Cerebellar cortex (tissue), 1 donor: ENCODE measurements at places on chromosomes 7 and 10.

DNA sequence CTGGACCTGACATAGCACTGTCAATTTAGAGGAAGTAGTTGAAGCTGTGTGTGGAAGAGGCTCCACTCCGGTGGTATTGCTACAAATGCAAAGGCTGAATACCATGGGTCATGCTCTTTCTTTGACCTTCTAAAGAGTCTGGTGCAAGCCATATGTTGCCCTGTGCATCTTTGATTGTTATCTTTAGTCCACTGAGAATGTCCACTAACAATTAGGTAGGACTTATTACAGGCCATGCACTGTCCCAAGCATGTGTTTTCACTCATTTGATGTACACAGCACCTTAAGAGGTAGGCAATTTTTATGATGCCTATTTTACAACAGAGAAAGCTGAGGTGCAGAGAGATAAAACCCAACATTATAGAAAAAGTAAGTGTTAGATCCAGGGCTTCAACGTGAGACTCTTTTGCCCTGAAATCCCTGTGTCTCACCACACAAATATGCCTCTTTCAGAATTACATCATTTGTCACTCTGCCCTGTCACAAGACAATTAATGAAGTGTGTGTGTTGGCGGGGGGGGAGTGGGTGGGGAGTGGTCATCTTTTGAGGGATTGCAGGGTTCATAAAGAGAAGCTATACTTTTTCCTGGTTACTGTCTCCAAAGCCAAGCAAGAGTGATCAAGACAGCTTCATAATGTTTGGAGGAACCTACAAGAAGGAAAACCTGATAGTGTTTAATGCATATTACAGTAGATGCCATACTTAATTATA lies 637.6 kb upstream of the IGFBP3 start:
- DNase-seq, result no peak

GRCh38 chr7:23938937-23939552 lies 229.0 kb downstream of the STK31 start:
- DNase-seq, result peak; percentile 8

GRCh38 chr10:100829933-100830727 lies 82.6 kb upstream of the SLF2 start:
- no peak for DNase-seq

DNA sequence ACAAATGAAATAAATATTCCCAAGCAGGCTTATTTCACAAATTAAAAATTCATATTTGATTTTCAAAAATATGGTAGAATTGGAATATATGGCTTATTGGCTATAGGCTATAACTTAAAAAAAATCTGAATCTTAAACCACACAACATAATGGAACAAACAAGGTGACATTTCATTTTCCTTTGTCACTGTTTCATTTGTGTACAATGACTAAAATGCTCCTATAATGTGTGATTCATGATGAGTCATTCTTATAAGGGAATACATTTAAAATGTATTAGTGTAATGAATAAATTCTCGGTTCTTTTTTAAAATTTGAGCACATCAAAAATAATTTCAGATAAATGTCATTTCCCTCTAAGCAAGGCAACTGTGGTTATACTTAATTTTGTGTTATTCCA lies 148.0 kb upstream of the ANK3 start:
- DNase-seq, result no peak

- DNase-seq, result no peak
Observed at GRCh38 chr10:72593963-72594362, 31.9 kb downstream of the MICU1 start.

GRCh38 chr10:48910548-48910947 lies 29.1 kb downstream of the LRRC18 start:
- no peak for DNase-seq

DNA sequence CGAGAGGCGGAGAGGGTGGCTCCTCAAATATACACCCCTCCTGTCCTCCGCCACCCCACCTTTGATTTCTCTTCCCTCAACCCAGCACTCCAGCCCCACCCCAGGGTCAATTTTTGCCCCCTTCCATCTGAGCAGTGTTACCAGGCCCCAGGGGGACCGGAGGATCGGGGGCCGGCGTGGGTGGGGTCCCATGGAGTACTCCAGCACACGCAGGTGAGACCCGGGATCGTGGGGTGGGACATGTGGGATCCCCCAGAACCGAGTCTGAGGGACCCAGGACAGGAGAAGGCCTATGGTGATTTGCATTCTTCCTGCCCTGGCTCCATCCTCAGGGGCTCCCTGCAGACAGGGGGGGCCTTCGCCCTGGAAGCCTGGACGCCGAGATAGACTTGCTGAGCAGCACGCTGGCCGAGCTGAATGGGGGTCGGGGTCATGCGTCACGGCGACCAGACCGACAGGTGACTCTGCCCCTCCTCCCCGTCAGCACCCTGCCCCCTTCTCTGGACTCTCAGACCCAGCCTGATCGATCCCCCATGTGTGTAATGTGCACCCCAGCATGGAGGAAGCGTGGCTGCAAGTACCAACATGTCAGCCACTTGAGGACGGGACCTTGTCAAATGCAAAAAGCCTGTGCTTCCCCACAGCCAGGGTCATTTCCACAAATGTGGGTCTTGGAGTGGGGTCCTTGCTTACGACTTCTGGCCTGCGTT lies 744 bp downstream of the TRIP6 start:
- no peak for DNase-seq

GRCh38 chr7:4803397-4804241 lies 28.2 kb downstream of the AP5Z1 start:
- no peak for DNase-seq

- DNase-seq, result no peak
Observed at GRCh38 chr10:44460416-44460815, 75.5 kb upstream of the CXCL12 start.

DNA sequence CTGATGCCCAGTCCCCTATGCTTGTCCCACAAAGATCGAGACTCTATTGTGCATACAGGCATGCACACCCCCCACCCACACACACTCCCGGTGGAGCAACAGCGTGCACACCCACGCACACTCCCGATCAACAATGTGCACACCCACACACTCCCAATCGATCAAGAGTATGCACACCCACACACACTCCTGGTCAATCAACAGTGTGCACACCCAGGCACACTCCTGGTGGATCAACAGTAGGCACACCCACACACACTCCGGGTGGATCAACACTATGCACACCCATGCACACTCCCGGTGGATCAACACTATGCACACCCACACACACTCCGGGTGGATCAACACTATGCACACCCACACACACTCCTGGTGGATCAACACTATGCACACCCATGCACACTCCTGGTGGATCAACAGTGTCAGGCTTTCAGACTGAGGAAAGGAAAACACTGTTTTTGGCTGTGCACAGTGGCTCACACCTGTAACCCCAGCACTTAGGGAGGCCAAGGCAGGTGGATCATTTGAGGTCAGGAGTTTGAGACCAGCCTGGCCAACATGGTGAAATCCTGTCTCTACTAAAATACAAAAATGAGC lies 118.8 kb downstream of the PTPRN2 start:
- DNase-seq, result no peak

DNA sequence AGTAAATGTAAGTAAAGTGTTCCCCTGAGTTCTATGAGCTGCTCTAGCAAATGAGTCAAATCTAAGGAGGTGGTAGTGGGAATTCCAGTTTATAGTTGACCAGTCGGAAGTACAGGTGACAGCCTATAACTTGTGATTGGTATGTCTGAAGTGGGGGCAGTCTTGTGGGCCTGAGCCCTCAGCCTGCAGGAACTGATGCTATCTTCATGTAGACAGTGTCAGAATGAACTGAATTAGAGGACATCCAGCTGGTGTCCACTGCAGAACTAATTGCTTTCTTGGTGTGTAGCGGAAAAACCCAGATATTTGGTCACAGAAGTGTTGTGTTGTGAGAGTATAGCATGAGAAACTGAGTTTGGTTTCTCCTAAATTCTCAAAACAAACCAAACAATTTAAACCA lies 127.9 kb upstream of the AMPH start:
- no peak for DNase-seq

DNA sequence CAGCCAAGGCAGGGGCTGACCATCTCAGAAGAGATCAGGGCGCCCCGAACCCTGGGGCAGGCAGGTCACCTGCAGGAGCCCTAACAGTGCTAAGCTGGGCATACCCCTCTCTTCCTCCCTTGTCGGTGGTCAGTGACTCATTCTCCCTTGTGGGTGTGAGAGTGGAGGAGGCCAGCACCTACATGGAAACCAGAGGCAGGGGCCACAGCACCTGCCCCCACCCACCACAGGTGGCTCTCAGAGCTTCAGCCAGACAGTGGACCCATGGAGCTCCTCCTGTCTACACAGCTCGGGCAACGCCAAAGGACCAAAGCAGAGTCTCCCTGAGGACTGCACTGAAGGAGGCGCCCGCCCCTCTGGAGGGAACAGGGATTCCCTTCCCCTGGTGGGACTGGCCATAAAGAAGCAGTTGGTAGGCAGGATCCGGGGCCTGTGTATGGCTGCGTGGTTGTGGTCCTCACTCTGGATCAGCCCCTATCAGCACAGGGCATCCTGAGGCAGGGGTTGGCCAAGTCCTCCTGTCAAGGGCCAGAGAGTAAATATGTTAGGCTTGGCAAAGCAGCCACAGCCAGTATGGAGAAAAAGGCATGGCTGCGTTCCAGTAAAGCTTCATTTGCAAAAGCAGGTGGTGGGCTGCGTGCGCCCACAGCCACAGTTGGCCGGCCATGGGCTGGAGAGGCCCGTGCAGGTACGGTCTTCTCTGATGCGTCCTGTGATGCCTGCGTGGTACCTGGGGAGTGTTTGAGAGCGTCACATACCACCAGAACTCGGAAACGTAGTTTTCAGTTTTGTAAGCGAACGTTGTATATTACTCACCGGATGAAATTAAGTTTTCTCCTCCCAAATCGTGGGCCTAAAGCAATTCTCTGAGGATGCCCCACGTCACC lies 198.2 kb downstream of the EBF3 start:
- DNase-seq, result no peak

- DNase-seq, result no peak
Observed at GRCh38 chr10:1227510-1228402, 171.6 kb downstream of the WDR37 start.

DNA sequence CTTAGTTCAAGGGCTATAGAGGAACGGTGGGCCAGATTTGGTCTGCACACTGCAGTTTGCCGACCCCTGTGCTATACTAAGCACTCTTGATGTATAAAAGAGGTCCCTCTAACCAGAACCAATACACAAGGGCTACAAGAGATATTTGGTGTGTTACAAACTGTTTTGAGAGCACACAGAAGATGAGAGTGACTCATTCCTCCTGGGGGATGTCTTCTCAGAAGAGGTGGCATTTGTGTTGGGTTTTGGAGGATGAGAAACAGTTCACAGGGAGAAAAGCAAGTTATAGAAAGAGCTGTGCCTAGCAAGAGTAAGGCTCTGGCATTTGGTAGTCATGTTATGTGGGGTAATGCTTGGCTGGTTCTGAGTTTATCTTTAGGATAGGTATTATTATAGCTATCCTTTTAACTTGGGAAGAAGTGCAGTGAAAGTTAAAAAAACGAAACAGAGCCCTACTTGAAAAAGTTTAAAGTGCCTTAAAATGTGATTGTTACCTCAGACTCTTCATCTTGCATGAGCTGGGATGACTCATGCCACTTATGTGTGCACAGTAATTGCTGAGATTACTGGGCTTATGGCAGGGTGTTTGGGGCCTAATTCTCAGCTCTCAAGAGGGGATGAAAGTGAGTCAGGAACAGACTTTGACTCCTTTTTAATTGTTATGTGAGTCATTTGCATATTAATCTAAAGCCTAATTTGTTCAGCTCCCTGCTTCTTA lies 160.4 kb downstream of the KIF20B start:
- DNase-seq, result no peak

GRCh38 chr10:124095096-124095495 lies 1.7 kb upstream of the CHST15 start:
- no peak for DNase-seq

DNA sequence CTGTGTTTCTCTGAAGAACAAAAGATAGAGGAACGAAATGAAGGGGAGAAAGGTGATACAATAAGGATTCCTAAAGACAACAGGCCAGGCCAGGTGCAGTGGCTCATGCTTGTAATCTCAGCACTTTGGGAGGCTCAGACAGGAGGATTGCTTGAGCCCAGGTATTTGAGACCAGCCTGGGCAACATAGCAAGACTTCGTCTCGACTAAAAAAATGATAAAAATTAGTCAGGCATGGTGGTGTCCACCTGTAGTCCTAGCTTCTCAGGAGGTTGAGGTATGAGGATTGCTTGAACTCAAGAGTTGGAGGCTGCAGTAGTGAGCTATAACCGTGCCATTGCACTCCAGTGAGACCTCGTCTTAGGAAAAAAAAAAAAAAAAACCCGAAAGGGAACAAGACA lies 41.4 kb upstream of the FAM3C start:
- no peak for DNase-seq

- DNase-seq, result no peak
Observed at GRCh38 chr7:31890766-31891165, 179.4 kb downstream of the PDE1C start.

GRCh38 chr10:60733517-60733822 lies 44.8 kb upstream of the CDK1 start:
- DNase-seq, result no peak

GRCh38 chr7:133081599-133082389 lies at the start of gene CHCHD3:
Gene CHCHD3 (minus strand): TSS chr7:133082090. CDS start chr7:133081937, 153 bp downstream.
- DNase-seq, result peak; percentile 99

DNA sequence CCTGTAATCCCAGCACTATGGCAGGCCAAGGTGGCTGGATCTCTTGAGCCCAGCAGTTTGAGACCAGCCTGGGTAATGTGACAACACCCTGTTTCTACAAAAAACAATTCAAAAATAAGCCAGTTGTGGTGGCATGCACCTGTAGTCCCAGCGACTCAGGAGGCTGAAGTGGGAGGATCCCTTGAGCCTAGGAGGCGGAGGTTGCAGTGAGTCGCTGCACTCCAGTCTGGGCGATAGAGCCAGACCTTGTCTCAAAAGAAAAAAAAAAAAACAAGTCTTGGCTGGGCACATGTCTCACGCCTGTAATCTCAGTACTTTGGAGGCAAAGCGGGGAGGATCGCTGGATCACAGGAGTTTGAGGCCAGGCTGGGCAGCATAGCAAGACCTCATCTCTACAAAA lies 74.6 kb upstream of the PDSS1 start:
- DNase-seq, result no peak

- no peak for DNase-seq
Observed at GRCh38 chr10:103540722-103541121, 47.2 kb downstream of the NEURL1 start.

GRCh38 chr7:117603627-117604026 lies 123.8 kb downstream of the CFTR start:
- DNase-seq, result no peak

DNA sequence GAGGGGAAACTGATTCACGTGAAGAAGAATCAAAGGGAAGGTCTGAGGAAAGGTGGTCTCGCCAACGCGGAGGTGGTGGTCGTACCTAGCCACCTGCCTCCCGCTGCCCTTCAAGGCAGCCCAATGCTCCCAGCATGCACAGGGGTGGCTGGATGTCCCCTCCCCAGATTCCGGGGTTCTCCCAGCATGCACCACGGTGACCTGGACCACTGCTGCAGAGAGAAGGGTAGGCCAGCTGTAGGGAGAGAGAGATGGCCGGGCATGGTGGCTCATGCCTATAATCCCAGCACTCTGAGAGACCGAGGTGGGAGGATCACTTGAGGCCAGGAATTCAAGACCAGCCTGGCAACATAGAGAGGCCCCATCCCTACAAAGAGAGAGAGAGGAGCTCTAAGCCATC lies 32.4 kb upstream of the PPP2R2D start:
- no peak for DNase-seq

GRCh38 chr7:155953781-155954549 lies 141.7 kb upstream of the SHH start:
- no peak for DNase-seq

GRCh38 chr7:2928613-2929311 lies 84.7 kb upstream of the GNA12 start:
- DNase-seq, result no peak
